ENCODE measurements at places on chromosomes 11 and 22.

DNA sequence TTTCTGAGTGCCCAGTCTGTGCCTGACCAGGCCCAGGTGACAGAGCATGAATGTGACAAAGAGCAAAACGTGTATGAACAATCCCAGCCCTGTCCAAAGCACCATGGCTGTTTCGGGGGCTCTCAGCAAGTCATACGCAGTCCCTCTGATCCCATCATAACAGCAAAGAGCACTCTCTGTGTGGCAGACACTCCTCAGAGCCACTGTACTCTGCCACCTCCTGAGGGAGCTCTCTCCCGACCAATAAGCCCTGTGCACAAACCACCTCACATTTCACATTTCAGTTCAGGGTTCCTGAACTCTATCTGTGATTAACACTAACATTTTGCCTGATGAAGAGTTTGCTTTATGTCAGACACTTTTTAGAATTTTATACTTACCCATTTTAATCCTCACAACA, 6.6 kb downstream of the DGCR2 start:
- no peak for DNase-seq

DNA sequence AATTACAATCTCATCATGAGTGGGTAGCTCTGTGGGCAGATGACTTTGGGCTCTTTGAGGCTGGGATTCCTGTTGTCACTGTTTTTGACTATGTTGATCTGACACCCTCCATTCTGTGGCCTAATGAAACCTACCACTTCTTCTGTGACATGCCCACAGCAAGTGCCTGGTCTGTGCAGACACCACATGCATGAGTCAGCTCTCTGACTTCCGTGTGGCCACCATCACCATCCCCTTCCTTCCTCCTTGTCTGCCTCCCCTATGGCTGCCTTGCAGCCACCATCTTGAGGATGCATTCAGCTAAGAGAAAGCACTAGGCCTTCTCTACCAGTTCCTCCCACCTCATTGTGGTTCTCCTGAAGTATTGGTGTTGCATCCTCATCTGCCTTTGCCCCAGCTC, 15.3 kb upstream of the OR10V1 start:
- DNase-seq: no peak

GRCh38 chr11:123543797-123544196, 110.6 kb downstream of the SCN3B start:
- DNase-seq: no peak

DNA sequence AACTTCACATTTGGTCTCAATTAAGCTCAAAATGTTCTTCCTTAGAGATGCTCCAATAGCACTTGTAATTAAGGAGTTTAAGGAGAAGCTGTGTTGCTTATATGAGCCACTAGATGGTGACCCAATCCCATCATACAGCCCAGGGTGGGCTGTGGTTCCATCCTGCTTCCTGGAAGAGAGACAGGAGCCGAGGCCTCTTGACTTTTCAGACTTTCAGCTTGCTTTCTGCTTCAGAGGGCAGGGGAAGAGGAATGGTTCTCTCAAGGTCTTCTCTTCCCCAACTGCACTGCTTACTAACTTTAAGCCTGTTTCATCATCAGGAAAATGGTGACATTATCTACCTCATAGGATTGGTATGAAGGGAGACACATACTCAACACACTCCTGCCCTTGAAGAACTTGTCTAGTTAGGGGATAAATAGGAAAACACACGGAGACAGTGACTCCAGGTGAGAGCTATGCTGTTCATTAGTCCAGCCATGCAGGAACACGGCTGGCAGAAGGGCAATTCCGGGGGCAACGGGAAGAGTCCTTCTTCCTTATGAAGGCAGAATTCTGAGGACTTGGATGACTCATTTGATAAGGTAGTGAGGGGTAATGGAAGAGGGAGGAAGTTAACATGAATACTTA, 20.1 kb downstream of the TMEM218 start:
- no peak for DNase-seq

DNA sequence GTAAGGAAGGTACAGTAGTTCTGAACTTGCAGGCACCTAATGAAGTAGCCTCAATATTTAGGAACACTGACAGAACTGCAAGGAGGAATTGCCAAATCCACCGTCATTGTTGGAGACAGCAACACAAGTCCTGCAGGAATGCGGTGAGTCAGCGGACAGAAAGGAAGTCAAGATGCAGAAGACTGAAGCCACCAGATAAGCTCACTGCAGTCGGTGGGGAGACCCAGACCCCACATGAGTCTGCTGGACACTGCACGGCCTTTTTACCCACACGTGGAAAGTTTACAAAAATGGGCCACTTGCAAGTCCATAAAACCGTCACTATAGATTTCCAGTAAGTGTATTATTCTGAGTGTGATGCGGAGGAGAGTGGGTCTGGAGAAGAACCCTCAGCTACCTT, 1471.6 kb downstream of the TBC1D22A start:
- no peak for DNase-seq

DNA sequence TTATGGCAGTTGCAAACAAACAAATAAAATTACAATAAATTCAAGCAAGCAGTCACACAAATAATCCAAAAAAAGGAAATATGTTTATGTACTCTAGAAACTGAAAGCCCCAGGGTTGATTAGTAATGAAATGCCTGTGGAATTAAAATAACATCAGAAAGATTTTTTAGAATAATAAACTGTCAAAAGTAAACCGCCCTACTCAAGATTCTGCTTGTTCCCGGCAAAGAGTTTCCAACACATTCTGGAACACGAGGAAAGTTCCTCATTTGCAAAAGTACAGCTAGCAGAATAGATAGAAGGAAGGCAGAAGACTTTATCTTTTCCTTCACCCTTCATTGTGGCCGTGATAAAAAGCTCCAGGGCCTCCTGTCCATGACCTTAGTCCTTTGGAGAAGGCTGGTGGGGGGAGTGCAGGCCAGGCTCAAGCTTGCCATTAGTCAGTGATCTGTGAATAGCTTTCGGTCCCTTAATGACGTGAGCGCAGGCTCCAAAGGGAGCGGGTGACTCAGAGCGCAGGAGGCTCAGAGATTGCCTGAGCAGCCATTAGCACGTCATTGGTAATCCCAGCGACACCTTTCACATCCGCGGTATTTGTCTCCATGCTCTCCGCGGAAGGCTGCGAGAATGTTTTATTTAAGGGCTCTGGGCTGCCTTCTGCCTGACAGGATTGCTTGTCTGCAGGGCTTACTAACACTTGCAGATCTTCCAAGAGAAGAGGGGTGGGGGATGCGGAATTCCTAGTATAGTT, 458.3 kb downstream of the METTL15 start:
- DNase-seq: no peak

DNA sequence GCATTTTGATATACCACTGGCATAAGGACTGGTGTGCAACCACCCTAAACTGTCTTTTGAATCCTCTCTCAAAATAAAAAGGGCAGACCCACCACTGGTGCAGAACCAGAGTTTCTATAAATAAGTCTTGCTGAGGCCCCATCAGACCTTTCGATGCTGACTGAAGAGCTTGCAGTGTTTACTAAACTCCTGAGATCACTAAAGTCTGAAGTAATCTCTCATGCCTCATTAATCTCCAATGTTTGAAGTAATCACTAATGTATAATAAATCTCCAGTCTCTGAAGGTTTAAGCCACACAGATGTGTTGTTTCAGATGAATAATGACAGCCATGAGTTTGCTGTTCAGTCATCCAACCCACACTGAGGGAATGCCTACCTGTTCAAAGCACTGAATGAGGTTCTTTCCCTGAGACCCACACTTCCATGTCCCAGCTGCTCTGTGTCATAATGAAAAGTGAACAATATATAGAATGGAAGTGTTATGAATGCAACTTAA, 50.6 kb upstream of the DEUP1 start:
- DNase-seq: peak; percentile 56

DNA sequence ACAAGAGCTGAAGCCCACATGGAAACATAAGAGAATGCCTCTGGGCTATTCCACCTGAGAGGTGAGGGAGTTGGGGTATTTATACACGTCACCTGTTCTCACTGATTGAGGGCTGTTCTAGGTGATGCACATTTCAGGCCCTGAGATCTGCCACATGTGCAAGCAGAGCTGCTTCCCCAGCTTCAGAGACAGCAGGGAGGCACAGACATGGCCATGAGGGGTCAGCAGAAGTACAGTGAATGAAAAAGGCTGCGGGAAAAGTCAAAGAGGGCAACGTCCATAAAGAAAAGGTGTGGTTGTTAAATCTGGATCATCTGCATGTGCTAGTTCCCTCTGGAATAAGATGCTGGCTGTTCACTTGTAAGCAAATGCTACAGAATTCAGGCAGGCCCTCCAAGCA, 75.4 kb downstream of the GAB4 start:
- DNase-seq: peak; percentile 9

GRCh38 chr22:42994917-42995562, 19.9 kb downstream of the PACSIN2 start:
- DNase-seq: no peak

GRCh38 chr11:77175021-77175842, 47.2 kb downstream of the MYO7A start:
- no peak for DNase-seq

- no peak for DNase-seq
These were observed 72.8 kb upstream of the CSNK2A3 start for GRCh38 chr11:11425806-11426205.

- DNase-seq: no peak
These were observed 43.4 kb downstream of the PAX6 start for GRCh38 chr11:31767685-31768084.

GRCh38 chr11:36156161-36156816, 132.9 kb downstream of the COMMD9 start:
- DNase-seq: no peak

DNA sequence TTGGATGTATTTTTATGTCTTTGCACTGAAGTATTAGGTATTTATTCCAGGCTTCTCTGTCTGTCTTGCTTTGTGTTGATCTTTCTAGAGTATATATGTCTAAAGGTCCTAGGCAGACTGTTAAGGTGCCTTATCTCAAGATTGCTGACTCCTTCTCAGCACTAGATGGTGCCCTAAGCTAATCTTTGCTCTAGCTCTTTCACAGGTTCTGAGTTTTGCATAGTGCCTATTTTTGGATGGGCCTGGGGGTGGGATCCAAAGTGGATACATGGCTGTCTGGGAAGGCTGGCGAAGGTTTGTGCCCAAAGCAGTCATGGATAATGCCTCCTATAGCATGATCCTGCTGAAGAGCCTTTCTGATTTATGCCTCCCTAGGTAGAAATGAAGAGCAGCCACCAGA, 154.9 kb downstream of the TRPC6 start:
- no peak for DNase-seq

DNA sequence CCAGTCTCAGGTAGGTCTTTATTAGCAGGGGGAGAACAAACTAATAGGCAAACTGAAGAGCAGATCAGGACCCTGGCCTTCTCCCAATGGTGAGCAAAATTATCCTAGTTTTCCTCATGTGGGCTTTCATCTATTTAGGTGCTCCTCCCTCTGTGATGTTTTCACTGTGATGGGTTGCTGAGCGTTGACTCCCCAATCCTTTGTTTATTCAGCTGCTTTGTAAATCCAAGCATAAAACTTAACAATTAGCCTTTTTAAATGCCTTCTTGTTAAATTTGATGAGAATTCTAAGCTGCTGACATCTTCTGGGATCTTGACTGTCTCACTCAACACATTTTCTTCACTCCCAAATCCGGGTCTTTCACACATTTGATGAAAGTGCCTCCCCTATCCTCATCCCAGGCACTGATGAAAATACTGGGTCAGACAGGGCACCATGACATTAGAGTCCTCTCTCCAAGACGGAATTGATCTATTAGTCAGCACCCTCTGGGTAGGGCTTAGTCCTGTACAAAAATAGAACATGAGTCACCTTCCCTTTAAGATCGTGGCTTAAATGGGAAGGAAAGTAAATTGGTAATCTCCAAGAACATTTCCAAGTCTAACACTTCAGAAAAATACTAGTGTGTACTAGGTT, 199.3 kb upstream of the ISX start:
- no peak for DNase-seq

DNA sequence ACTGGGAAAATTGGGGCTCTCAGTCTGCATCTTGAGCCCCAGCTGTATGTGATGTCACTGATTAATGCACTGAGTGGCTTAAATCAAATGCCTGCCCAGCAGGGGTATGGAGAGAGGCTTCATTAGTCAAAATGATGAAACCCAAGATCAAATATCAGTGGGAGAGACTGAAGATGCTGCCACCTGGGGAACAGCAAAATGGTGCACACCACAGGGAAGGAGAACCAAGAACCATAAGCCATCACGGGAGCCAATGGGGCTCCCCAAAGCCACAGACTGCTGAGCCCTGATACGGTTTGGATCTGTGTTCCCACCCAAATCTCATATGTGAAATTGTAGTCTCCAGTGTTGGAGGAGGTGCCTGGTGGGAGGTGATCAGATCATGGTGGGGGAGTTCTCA, 85.6 kb downstream of the CTTN start:
- no peak for DNase-seq

GRCh38 chr22:43186272-43187170, at the start of gene TTLL12:
Gene TTLL12, minus strand, starts transcription at chr22:43187134. Its CDS starts 65 bp downstream, at chr22:43187069.
- DNase-seq: no peak

GRCh38 chr22:31944700-31945442, 536 bp downstream of the YWHAH start:
- no peak for DNase-seq

GRCh38 chr11:96200243-96200642, 142.8 kb downstream of the MAML2 start:
- no peak for DNase-seq

Measured in NCI-H2029 treated with DMSO at 0.1 percent for 48 hours (cell line).